NCI-H460 (cell line): ENCODE measurements at places on chromosomes 16 and 17.

DNA sequence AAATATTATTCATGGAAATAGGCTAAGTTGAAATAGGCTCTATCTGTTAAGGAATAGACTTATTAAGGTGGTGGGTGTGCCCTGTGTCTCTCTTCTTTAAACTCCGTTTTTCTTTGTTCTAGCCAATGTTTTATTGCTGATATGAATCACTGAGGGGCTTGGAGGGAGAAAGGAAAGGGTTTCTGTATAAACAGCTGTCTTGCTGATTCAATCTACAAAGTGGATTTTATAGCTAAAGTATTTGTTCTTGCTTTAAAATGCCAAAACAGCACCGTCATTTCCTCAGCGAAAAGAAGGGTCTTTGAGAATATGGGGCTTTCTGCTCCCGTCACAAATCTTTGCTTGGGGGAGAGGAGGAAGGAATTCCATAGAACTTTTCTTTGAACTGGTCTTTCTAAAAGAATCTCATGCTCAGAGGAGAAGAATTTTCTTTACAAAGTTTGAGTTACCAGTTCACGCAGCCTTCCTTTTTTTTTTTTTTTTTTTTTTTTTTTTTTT is 39.3 kb downstream of the MSI2 start:
- DNase-seq = no peak

- DNase-seq = no peak
Observed at GRCh38 chr16:20339744-20340143, 12.4 kb upstream of the GP2 start.

GRCh38 chr17:6505425-6506142 is 50.8 kb downstream of the PITPNM3 start:
- no peak for DNase-seq

- DNase-seq = no peak
Observed at GRCh38 chr16:46482895-46483294, 138.3 kb downstream of the SHCBP1 start.
